Colonic mucosa (tissue), 4 donors: ENCODE measurements at places on chromosomes 4 and X.

DNA sequence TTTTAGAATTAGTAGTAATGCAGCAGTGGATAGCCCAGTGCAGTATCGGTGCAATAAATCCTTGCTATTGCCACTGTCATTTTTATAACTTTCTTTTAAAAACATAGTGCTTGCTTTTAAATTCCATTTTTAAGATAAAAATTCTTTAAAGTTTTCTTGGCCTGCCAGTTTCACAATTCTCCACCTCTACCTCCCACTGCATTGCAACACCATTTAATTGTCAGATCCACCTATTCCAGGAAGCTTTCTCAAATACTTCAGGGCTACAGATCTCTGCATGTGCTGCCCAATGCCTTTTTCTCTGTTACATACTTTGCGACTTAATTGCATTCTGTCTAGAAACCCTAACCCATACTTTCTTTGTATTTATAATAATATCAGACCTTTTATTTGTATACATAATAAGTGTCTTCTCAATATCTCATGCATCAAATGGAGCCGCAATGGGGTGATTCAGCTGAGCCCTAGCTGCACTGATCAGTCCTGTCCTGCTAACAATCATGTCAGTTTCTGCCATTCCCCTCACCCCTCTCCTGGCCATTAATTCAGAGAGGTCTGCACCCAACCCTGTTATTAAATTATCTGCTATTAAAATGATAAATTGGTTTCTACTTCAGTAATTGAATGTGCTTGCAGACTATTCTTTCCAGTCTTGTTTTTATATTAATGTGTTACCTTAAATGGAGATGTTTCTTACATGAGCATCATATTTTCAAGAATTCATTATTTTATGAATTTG, 193.1 kb downstream of the SLIT2 start:
- no peak for DNase-seq

- peak; percentile 50 for DNase-seq
Observed at GRCh38 chr4:15149839-15150592, 147.7 kb downstream of the CPEB2 start.

GRCh38 chr4:94635177-94635576, 122.6 kb upstream of the BMPR1B start:
- DNase-seq = no peak

GRCh38 chr4:38034986-38035882, 75.0 kb downstream of the PTTG2 start:
- peak; percentile 55 for DNase-seq

DNA sequence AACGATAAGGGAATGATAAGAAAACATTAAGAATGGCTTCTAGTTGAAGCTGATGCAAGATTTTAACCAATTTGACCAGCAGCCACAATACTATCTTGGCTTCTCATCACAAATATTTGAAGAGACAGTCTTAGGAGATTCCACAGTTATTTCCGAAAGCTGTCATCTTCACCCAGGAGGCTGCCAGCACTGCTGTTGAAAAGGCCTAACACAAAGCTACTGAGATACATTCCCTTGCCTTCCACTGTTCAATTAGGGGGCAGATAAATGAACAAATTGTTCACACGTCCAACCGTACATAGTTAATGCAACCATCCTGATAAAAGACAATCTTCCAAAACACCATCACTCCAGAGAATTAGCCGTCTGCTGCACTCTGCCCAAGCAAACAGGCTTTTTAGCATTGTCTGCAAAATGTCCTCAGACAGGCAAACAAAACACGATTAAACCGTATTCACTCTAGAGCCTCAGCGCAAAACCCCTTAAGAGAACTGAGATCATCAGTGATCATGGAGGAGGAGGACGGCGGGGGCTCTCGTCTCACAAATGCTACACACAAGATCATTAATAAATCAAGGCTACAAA, 189.8 kb upstream of the PSAPL1 start:
- no peak for DNase-seq

- no peak for DNase-seq
Observed at GRCh38 chr4:118059397-118059796, 25.1 kb downstream of the NDST3 start.

- no peak for DNase-seq
Observed at GRCh38 chr4:5791654-5792053, 80.7 kb downstream of the EVC start.
